ENCODE measurements at places on chromosomes 3 and 15. TPM values are rescaled to one million over a fixed set of nuclear protein-coding genes. Genes with fewer than 3 reads are reported as not detected.

Gene CELSR3
- total RNA-seq = 1.0 TPM

DNA sequence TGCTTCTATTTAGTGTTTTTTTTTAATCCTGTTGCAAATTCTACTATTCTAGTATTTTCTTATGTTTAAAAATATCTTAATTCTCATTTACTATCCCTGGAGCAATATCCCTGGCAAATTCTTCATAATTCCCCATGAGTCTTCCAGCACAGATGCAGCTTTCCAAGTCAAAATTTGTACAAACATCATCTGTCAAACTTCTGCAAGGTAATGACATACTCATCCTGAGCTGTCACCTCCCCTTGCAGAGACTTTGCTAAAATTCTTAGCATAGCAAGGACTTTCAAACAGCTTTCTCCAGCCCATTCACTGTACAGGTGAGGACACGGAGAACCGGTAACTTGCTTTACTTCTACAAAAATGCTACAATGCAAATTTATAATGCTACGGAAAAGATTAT lies 28.6 kb upstream of the VGLL4 start:
- no peak for DNase-seq

DNA sequence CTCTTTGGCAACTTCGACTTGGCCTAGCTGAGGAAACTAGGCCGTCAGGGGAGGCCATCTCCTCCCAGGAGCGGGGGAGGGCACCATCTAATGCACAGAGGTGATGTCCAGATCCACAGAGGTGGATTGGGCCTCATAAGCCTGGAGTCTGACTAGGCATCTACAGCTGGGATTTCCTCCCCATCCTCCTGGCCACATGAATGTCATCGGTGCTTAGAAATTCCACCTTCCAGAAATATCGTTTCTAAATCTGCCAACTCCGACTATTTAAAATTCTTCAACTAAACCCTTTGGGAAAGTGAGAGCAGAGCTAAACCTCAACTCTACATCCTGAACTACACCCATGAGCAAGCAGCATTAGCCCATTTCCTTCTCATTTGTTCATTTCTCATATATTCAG lies 118.7 kb downstream of the WNT5A start:
- no peak for DNase-seq

Gene OR5K2
- total RNA-seq = not detected

DNA sequence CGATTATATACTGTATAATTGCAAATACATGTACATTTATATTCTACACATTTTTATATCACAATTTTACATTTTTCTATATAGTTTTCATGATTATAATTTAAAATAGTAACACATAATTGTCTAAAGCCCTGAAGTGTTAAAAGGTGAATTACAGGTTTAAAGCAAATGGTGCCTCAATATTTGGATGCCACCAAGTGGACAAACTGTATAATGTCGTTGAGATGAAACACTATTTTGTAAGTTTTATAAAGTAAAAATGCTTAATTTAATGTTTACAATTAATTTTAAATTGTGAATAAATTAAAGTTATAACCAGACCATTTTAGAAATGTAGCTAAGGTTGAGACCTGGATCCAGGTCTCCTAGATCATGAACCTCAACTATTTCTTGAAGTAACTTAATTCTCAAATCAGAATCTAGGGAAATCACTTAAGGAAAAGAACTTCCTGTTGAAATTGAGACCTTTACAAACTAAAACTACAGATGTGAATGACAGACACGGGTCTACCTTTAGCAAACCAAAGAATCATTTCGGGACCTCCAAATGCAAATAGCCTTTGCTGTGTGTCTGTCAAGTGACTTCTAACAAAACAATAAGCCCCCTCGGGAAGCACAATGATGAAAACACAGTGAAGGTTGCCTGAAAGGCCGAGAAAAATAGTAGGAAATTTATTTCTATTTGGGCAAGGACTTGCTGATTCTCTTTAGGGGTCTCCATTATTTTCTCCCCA lies 37.8 kb downstream of the EHHADH start:
- DNase-seq = no peak

- DNase-seq = no peak
Observed at GRCh38 chr15:81072551-81072950, 61.5 kb upstream of the CFAP161 start.

GRCh38 chr3:191424881-191425280 lies 36.1 kb upstream of the PYDC2 start:
- no peak for DNase-seq

GRCh38 chr15:36914466-36914865 lies 185.9 kb downstream of the MEIS2 start:
- no peak for DNase-seq

GRCh38 chr15:32967521-32967920 lies 227.0 kb downstream of the FMN1 start:
- no peak for DNase-seq

Gene ACAN
- 0.12 TPM for total RNA-seq

Gene CLRN1
- not detected for total RNA-seq

- no peak for DNase-seq
Observed at GRCh38 chr3:14322001-14322400, 80.4 kb upstream of the SLC6A6 start.

Gene GOLIM4
- total RNA-seq = 54.0 TPM

- DNase-seq = no peak
Observed at GRCh38 chr15:33963831-33964664, 4.2 kb upstream of the CHRM5 start.

DNA sequence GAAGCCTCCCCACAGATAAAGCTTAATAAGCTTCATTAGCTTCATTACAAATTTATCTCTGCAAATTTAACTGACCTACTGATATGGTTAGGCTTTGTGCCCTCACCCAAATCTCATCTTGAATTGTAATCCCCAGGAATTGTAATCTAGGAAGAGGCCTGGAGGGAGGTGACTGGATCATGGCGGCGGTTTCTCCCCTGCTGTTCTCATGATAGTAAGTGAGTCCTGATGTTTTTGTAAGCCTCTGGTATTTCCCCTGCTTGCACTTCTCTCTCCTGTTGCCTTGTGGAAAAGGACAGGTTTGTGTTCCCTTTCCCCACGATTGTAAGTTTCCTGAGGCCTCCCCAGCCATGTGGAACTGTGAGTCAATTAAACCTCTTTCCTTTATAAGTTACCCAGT lies 226.1 kb upstream of the TTC14 start:
- DNase-seq = no peak

Gene HDC
- 4.8 TPM for total RNA-seq

GRCh38 chr15:28952666-28953491 lies 67.1 kb downstream of the APBA2 start:
- no peak for DNase-seq

- no peak for DNase-seq
Observed at GRCh38 chr3:147418371-147418781, 9.2 kb downstream of the ZIC1 start.

- DNase-seq = no peak
Observed at GRCh38 chr3:104746056-104746455, 620.7 kb upstream of the ALCAM start.

GRCh38 chr15:48120745-48121144 lies at the start of gene SLC24A5:
TSS of gene SLC24A5 (plus strand) at chr15:48120990. CDS start at chr15:48121045, 55 bp downstream.
- no peak for DNase-seq

DNA sequence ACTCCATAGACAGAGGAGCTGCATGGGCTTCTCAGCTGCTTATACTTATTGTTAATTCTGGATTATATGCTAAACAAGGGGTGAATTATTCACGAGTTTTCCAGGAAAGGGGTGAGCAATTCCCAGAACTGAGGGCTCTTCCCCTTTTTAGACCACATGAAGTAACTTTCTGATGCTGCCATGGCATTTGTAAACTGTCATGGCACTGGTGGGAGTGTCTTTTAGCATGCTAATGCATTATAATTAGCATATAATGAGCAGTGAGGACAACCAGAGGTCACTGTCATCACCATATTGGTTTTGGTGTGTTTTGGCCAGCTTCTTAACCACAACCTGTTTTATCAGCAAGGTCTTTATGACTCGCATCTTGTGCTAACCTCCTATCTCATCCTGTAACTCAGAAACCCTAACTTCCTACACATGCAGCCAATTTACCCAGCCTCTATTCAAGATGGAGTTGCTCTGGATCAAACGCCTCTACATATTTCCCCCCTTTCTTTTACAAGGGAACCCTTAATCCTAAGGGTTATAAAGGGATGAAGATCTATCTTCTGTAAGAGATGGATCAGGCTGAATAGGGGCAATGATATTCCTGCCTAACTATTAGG lies 12.1 kb upstream of the DMXL2 start:
- no peak for DNase-seq

All from lower lobe of right lung (tissue), 2 donors.